Fibroblast of lung (primary cell): ENCODE measurements at places on chromosomes 3 and 15. TPM values are rescaled to one million over a fixed set of nuclear protein-coding genes. Genes with fewer than 3 reads are reported as not detected.

The HRH1 gene
- total RNA-seq = 30.6 and 32.6 TPM in 2 replicates

The LDHAL6B gene
- not detected in 2 replicates for total RNA-seq

The MBD4 gene
- total RNA-seq = 35.2 and 35.5 TPM in 2 replicates

The ITGA11 gene
- 29.6 and 43.7 TPM in 2 replicates for total RNA-seq

The SLCO3A1 gene
- total RNA-seq = 7.7 and 8.1 TPM in 2 replicates

The AADACL2 gene
- total RNA-seq = under 0.01 TPM in 1 of 2 replicates, not detected in the other

The C3orf85 gene
- total RNA-seq = not detected in 2 replicates

The IL17RD gene
- 1.8 and 2.1 TPM in 2 replicates for total RNA-seq

The DALRD3 gene
- 53.4 and 70.2 TPM in 2 replicates for total RNA-seq

The CACNA2D2 gene
- under 0.01 TPM in 1 of 2 replicates, not detected in the other for total RNA-seq

The NRROS gene
- total RNA-seq = under 0.01 and 0.33 TPM in 2 replicates

The U2SURP gene
- total RNA-seq = 35.4 and 39.1 TPM in 2 replicates

The AGBL1 gene
- not detected in 2 replicates for total RNA-seq

The GXYLT2 gene
- 6.6 and 14.1 TPM in 2 replicates for total RNA-seq

The GLDN gene
- 22.9 and 50.7 TPM in 2 replicates for total RNA-seq

The RLBP1 gene
- not detected in 2 replicates for total RNA-seq

The ULK3 gene
- total RNA-seq = 8.8 and 11.8 TPM in 2 replicates

The COL6A6 gene
- under 0.01 and 0.83 TPM in 2 replicates for total RNA-seq

The C3orf49 gene
- not detected in 2 replicates for total RNA-seq

The TIMP4 gene
- total RNA-seq = 9.8 and 12.6 TPM in 2 replicates

The DUOX1 gene
- not detected in 2 replicates for total RNA-seq

The RYR3 gene
- 0.17 and 0.26 TPM in 2 replicates for total RNA-seq

The IQCF5 gene
- not detected in 2 replicates for total RNA-seq

The CD80 gene
- total RNA-seq = under 0.01 TPM in 2 replicates

The C2CD4A gene
- not detected in 2 replicates for total RNA-seq

The XIRP1 gene
- not detected in 2 replicates for total RNA-seq

The ZNF770 gene
- total RNA-seq = 43.4 and 44.6 TPM in 2 replicates

The SGO1 gene
- total RNA-seq = 0.26 and 1.8 TPM in 2 replicates

The BTLA gene
- total RNA-seq = under 0.01 TPM in 1 of 2 replicates, not detected in the other
